ENCODE measurements at places on chromosomes 7 and 10.
A peak's percentile ranks its signal among the peaks of the same experiment; 100 is the strongest.

GRCh38 chr10:96516337-96516736 lies 2.6 kb upstream of the TLL2 start:
- no peak for DNase-seq

DNA sequence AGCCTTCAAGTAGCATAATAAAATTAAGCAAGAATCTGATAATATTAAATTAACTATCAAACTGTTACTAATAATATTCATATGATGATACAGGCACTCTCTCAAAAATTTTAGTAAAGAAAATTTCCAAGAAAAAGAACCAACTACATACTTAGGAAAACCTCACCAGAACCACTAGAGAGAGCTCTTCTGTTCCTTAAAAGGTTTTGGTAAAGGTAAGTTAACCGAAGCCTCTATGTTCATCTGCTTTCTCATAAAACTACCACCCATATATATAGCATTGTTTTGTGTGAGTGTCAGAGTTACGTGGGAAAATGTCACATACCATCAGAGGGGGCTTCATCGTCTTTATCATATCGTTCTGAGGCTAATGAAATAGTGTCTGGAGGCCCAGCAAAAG lies 20.7 kb downstream of the SKAP2 start:
- DNase-seq: no peak

DNA sequence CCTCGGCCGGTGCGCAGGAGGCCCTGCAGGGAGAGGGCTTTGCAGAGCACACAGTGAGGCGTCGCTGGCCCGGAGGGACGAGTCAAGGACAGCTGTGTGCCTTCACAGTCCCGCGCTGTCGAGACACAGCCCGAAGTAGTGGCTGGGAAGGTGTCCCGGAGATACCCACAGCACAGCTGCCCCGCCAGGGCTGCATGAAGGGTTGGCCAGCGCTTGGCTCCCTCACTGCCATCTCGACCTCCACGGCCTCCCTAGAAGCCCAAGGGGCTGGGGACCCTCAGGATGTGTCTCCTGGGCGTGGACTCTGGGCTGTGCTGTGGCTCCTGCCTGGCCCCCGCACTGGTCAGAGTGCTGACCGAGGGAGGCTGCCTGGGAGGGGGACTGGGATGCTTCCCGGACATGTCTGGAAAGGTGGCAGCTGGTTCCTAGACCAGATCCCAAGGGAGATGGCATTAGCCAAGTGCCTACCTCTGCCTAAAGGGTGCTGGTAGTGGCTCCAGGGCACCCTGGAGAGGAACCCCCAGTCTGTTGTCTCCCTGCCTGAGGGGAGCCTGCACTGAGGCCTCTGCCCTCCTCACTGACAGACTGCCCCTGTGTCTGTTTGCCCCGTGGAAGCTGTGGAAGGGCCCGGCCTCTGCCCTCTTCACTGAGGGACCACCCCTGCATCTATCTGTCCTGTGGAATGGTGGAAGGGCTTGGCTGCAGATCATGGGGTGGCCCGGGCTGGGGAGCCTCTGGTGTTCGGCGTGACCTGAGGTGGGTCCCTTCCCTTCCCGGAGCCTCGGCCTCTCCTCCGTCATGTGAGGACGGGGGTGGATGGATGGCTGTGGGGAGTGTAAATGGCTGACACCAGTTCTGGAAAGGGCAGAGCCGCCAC lies 5.8 kb downstream of the ELFN1 start:
- no peak for DNase-seq

- no peak for DNase-seq
These were observed 27.7 kb upstream of the SORCS3 start for GRCh38 chr10:104613406-104613805.

DNA sequence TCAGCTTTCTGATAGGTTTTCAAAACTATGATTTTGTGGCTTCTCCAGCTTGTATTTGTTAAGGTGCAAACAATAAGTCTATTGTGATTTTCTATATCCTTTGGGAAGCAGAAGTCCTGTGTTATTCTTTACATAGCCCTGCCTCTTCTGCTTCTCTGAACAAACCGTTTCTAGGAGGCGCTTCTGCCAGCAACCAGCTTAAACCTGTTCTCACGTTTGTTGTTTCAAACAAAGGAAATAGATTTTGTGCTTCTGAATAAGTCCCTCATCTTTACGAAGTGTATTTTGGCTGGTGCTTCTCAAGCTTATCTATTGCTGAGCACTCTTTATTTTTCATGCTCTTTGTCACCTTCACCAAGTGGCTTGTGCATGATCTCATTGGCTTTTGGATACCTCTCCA lies 61.0 kb downstream of the VTI1A start:
- no peak for DNase-seq

GRCh38 chr7:145169908-145170307 lies 334.1 kb upstream of the TPK1 start:
- DNase-seq: no peak

DNA sequence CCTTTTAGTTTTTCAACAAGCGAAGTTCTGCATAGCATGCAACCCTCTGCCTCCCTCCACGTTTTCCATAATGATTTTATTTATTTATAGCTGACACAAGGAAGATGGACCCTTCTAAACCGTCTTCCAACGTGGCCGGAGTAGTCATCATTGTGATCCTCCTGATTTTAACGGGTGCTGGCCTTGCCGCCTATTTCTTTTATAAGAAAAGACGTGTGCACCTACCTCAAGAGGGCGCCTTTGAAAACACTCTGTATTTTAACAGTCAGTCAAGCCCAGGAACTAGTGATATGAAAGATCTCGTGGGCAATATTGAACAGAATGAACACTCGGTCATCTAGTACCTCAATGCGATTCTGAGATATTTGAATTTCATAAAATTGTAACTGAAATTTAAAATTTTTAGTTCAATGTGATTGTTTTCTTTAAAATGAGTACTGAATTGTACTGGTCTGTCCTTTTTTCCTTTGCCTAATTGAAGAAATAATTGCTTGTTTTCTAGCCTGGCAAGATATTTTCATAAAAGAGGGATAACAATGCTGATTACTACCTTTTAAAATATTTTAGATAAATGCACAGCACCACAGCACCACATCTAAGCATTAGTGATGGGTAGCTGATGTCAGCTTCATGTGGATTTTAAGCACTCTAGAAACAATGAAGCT lies 41.5 kb upstream of the SLC39A12 start:
- no peak for DNase-seq

DNA sequence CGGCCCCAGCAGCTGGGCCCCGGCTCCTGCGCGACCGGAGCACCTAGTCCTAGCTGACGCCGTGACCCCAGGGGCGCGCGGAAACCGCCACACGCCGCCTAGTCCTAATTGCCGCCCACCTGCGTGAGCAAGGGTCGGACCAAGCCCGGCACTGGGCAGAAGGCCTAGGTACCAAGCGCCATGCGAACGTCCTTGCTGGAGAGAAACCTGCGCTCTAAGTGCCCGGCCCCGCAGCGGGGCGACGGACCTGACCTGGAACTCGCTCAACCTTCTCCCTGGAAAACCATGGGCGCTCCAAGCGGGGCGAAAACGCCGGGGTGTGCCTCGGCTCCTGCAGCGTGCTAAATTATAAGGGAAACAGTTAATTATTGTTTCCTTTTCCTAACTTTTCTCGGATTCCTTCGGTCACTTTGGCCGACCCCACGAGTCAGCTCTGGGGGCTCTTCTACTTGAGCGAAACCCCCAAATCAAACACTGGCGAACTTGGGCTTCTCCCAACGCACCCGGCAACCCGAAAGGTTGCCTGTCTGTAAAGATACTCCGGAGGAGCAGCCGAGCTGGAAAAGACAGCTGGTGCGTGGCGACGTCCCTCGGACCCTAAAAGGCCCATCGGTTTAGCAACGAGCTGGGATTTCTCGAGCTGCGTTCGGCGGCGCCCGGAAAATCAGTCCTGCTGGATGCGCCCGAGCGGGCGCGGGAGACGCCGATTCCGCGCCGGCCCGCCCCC lies 5.3 kb upstream of the EBF3 start:
- no peak for DNase-seq

GRCh38 chr10:32538256-32538655 lies 92.3 kb downstream of the CCDC7 start:
- no peak for DNase-seq

- no peak for DNase-seq
These were observed 21.4 kb upstream of the MKI67 start for GRCh38 chr10:128147669-128148068.

DNA sequence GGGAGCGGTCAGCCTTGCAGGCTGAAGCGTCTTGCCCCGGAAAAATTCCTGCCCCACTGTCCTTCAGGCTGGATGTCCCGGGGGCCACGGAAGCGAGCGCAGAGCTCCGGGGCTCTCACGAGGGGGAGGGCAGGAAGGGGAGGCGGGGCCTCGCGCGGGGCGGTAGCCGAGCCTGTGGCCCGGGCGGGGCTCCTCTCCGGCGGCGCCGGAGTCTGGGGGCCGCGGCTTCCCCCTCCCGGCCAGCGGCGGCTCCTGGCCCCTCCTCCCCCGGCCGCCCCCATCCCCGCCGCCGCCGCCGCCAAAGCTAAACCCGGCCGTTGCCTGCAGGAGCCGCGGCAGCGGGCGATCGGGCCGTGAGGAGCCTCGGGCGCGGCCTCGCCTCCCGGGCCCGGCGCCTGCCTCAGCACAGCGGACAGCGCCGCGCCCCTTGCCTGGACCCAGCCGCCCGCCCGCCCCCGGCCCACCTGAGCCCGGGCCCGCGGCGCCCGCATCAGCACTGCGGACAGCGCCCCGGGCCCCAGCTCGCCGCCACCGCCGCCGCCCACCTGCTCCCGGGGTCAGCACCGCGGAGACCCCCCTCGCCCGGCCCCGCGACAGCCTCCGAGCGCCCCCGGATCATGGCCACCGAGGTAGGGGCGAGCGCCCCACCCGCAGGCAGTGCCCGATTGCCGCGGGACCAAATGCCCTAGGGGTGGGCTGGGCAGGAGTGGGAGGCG lies at the start of gene GOLGA7B:
TSS of gene GOLGA7B (plus strand) at position 157 of the 716 bp plus-strand sequence. CDS start at position 618, 461 bp downstream.
- DNase-seq: peak; percentile 53

- no peak for DNase-seq
These were observed 17.1 kb upstream of the BHLHA15 start for GRCh38 chr7:98194186-98194585.

- DNase-seq: no peak
These were observed 53.4 kb upstream of the PCDH15 start for GRCh38 chr10:54854389-54854788.

DNA sequence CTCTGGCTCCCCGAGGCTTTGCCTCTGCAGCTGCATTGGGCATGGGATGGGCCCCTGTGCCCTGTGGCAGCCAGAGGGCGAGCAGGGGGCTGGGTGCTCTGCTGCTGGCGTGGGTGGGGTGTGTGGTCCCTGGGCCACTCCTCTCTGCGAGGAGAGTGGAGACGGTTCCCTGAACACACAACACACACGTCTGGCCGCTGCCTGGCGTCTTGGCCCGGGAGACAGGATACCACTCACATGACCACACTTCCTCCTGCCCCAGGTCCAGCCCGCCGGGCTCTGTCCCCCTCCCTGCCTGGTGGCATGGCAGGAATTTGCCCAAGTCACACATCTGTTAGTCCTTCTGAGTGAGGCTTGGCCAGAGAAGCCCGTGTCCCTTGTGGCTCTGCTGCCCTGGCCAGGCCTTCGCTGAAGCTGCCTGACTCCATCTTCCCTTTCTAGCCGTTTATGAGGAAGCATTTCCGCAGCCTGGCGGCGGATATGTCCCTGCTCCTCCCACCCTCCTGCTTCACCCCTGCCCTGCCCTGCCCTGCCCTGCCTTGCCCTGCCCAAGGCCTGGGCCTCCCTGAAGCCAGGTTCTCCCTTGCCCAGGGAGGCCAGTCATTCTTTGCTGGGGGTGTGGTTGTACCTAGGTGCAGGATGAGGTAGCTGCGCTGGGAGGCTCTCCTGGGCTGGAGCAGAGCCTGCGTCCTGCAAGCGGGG lies 3.0 kb downstream of the BRI3 start:
- no peak for DNase-seq

DNA sequence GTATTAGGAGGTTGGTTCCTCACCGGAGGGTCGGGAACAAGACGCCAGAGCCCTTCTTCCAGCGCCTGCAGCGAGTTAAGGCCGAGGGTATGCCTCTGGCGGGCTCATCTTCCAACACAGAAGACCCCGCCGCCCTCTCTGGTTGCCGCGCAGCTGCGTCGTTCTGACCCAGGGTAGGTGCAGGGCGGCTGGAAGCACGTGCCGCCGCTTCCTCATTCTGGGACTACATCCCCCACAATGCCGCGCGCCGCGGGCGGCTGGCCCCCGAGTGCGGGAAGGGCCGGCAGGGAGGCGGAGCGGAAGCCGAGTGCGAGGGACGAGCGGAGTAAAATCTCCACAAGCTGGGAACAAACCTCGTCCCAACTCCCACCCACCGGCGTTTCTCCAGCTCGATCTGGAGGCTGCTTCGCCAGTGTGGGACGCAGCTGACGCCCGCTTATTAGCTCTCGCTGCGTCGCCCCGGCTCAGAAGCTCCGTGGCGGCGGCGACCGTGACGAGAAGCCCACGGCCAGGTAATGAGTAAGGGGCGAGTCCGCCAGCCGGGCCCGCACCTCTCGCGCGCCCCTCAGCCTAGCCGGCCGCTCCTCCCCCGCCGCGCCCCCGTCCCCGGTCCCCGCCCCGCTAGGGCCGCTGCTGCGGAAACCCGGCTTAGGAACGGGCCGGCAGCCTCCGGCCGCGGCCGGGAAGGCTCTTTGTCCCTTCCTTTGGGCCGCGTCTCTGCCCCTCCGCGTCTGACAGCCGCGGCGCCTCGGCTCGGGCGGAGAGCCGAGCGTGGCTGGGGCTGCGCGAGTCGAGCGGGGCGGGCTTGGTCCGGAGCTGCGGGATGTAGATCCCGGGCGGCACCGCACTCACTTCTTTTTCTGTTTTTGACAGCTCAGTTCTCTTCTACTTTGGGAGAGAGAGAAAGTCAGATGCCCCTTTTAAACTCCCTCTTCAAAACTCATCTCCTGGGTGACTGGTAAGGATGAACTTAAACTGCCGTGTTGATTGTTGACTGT lies at the start of gene CCDC126:
TSS of gene CCDC126 (plus strand) at position 289 of the 998 bp plus-strand sequence. CDS start 13,934 bp downstream, outside the sequence.
- DNase-seq: peak; percentile 73

DNA sequence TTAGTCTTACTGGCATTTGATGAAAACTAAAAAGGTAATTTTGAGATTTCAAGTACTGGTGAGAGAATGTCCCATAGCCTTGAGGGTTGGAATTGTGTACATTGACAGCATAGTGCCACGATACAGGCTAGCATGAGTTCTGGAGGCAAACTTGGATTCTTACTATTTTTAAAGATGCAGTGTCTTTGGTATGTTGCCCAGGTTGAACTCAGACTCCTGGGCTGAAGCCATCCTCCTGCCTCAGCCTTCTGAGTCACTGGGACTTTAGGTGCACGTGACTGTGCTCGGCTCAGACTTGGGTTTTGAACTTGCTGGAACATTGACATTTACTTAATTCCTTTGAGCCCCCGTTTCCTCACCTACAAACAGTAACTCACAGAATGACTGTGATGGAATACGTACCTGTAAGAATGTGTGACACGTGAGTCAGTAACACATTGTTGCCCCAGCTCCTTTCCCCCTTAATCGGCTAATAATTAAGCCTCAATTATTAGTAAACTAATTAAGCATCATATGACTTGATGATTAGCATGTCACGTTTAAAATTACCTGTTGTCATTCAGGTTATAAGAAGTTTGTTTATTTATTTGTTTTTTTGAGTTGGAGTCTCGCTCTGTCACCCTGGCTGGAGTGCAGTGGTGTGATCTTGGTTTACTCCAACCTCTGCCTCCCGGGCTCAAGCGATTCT lies 10.6 kb downstream of the DNAJB6 start:
- DNase-seq: no peak

GRCh38 chr7:44173911-44174693 lies 15.1 kb downstream of the GCK start:
- no peak for DNase-seq

All from activated T-helper 9 cell treated with anti-CD3 and anti-CD28 coated beads, Interleukin-2, amount 50 U/mL, for 16 hours (primary cell).